ENCODE measurements at places on chromosomes 11 and 22.

GRCh38 chr11:12853652-12854296 lies 155.3 kb upstream of the RASSF10 start:
- DNase-seq, result peak; percentile 53

DNA sequence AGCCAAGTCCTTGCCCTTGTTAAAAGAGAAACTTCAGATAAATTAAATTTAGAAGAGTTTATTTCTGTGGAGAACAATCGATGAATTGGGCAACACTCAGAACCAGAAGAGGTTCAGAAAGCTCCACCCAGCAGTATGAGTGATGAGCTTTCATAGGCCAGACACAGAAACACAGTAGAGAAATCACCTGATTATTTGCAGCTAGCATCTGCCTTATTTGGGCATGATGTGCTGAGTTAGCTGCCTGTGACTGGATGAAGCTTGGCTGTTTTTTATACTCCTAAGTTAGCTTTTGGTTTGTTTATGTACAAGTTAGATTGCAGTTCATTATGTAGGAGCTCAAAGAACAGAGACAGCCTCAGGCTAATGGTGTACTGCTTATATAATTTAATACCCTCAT lies 269.5 kb upstream of the SESN3 start:
- no peak for DNase-seq

GRCh38 chr11:30017445-30017895 lies 640 bp upstream of the KCNA4 start:
- no peak for DNase-seq

GRCh38 chr11:60280412-60280811 lies at the start of gene MS4A4A:
TSS of gene MS4A4A (plus strand) at chr11:60280666. CDS start at chr11:60280676, 10 bp downstream.
- DNase-seq, result no peak

DNA sequence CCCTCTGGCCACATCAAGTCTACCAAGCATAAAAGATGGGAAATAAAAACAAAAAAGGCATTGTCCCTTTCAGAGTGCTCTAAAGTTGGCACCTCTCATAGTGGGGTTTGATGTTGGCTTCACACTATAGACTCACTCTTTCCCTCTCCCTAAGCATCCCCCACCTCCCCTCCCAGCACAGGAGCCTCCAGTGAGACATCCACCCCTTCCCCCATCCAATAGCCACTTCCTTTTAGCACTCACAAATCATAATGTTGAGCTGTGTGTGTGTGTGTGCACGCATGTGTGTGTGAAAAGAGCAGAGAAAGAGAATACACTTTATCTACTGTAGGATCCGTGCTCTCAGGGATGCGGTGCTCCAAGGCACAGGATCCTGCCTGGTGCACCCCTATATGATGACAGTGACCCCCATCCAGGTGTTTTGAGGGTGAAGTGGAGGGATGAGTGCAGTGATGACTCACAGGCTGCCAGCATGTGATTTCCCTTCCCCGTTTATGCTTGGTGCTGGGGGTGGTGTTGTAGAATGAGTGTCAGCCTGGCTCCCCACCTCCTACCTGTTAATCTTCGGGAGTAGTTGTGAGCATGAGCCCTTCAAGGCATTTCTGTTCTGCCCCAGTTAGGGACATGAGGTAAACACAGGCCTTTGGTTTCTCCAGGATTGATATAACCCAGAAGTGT lies 235.2 kb upstream of the B3GAT1 start:
- DNase-seq, result no peak

DNA sequence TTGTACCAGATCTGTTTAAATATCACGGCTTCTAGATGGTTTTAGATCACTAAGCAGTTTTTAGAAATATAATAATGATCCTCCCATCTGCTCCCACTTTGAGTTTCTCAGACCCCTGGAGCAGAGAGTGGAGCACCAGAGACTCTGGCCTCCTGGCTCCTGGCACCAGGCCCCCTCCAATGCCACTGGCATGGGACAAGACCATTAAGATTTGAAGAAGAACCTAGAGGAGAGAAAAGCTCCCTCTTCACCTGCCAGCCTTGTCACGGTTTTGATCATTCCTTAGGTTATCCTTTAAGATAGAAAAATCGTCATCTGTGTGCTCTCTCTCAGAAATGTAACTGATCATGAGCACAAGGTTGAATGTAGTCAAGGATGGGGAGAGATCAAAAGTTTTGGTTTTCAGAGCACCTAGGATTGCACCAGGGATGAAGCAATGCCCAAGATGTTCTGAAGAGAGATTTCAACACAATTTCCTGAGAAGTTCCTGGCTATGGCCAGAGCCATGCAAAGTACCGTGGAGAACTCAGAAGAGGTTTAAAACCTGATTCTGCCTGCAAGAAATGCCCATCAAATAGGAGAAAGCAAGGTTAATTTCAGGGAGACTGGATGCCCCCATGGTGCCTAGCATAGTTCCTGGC lies 22.2 kb downstream of the IL10RA start:
- no peak for DNase-seq

DNA sequence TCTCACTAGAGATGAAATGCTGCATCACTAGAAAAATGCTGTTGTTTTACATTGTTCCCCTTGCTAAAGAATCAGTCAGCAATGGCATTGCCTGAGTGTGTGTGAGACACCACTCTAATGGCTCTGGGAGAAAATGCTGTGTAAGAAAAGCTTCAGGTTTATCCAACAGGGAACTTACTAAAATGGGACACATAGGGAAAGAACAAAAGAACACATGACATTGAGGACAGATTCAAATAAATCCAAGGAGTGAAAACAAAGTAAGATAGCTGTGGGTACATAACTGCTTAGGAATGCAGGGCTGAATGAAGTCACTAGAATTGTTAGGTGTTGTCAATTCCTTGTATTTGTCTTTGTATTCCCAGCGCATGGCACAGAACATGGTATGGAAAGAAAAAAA lies 24.2 kb downstream of the BLID start:
- no peak for DNase-seq

All from kidney tubule cell (primary cell).